Stimulated activated CD8-positive, alpha-beta memory T cell treated with anti-CD3 and anti-CD28 coated beads, Interleukin-15, amount 100 ng/mL, for 4 hours (primary cell): ENCODE measurements at places on chromosomes 12 and 14.

DNA sequence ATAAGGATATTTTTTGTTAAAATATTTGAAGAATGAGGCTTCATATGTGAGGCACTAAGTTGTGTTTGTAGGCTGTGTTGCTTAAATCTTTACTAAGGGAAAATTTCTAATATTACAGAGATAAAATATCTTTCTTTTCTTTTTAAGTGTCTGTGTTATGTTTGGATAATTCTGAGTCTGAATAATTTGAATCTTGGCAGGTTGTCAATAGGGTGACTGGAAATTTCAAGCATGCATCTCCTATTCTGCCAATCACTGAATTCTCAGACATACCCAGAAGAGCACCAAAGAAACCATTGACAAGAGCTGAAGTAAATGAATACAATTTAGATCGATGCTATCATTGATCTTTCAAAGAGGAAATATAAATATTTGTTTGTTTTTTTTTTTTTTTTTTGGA lies 29.4 kb downstream of the TMPO start:
- no peak for DNase-seq

DNA sequence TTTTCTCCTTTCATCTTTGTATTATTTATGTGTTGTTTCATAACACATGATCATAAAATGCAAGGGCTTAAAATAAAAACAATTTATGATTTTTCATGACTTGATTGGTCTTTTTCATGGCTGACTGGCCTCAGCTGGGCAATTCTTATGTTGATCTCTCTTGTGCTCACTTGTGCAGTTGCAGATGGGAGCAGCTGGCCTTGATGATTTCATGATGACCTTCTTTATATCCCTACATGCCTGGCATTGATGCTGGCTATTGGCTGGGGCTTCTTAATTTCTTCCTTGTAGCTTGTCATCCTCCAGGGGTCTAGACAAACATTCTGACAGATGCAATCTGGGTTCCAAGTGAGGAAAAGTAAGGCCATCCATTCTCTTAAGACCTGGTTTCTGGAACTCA lies 1832.8 kb upstream of the FLRT2 start:
- no peak for DNase-seq

GRCh38 chr14:61262082-61262481 lies 19.1 kb downstream of the TMEM30B start:
- DNase-seq = no peak

GRCh38 chr12:87529413-87529812 lies 499.8 kb downstream of the C12orf50 start:
- no peak for DNase-seq

GRCh38 chr12:116113398-116114130 lies 163.9 kb downstream of the MED13L start:
- DNase-seq = no peak

DNA sequence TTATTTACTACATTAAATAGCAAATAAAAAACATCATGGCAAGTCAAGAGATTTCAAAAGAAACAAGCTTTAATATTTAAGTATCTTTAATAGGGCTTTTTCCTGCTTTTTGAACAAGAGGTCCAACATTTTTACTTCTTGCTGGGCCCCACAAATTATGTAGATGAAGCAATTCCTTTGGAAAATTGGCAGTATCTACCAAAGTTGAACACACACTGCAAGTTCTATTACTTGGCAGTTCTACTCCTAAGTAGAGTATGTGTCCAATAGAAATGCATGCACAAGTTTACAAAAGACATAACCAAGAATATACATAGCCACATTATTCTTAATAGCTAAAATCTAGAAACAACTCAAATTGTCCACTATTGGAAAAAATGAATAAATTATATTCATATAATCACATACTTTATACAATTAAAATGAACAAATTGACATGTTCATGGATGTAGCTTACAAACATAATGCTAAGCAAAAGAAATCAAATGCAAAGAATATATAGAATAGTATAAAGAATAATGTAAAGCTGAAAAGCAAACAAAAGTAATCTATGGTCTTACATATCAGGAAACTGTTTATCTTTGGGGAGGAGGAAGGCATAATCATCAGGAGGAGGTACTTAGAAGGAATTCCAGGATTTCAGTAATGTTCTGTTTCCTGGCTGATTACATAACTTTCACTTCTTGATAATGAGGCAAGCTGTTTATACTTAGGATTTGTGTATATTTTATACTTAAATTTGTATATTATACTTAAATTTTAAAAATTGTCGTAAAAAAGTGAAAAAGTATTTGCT lies 6.5 kb upstream of the TMBIM4 start:
- DNase-seq = no peak
